Stimulated activated CD4-positive, alpha-beta T cell treated with anti-CD3 and anti-CD28 coated beads, Interleukin-15, amount 100 ng/mL, for 1 hour (primary cell): ENCODE measurements at places on chromosomes 5 and 9.

GRCh38 chr5:80960531-80961375 lies 590 bp downstream of the RASGRF2 start:
- DNase-seq = peak; percentile 16

DNA sequence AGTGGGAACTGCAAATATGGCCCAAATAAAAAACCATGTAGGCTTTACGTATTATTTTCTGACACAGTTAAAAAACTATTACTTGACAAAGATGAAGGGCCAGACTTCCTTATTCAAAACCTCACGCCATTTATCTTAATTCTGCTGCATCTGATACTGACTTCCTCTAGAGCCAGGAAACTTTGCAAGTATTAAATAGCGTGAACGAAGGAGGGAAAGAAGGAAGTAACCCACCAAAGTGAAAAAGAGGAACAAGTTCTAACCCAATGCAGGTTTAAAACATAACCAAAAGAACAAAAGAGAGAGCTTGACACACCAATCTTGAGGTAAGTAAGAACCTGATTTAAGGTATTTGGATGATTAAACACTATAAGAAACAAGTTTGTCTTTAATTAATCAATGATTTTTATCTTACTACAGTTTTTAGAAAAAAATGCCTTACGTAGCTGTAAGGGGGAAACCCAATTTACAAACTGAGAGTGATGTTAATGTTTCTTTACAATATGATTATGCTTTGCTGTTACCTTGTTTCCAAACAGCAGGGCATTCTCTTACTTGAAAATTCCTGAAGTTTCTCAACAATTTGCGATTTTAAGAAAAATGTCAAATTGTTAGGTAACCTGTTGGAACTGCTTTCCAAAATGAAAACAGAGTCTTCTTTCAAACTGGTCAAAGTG lies at the start of gene GAPT:
Gene GAPT (plus strand): TSS at position 220 of the 677 bp plus-strand sequence. CDS start 3,102 bp downstream, outside the sequence.
- no peak for DNase-seq

DNA sequence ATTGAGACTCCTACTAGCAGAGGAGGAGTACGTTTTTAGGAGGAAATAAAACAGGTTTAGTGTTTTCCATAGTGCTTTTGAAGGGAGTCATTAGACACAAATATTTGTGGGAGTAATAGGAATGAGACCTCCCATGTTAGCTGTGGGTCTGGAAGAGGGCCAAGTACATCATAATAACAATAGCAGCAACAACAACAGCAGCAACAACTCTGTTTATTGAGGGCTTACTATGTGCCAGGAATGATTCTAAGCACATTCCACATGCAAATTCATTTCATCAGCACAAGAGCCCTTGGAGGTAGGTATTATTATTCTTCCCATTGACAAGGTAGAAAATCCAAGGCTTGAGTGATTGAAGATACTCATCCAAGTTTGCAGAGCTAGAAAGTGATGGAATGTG lies 384.2 kb upstream of the RPS23 start:
- DNase-seq = no peak

DNA sequence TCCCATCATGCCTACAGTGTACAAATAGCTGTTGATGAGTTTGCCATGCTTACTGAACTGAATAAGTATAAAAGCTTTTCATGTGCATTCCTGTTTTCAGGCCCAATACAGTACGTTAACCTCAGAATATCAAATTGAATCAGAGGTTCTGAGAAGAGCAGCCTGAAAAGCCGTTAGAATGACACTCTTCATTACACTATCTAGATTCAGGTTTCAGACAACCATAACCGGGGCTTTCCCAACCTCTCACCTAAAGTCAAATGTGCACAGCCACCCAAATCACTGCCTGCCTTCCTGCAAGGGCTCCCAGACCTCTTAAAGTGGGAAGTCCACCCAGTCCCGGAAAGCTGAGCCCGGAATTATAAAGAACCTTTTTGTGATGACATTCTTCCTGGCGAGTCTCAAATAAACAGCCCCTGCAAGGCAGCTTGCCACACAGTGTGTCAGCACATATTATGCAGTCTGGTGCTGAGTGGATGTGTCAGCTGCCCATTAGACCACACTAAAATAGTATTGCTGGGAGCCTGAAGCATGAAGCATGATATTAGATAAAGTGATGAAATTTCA lies 245.8 kb downstream of the TLE4 start:
- DNase-seq = no peak
